ENCODE measurements at places on chromosomes 3 and 15.

- DNase-seq, result no peak
Measured at GRCh38 chr3:2154621-2155020, 56.0 kb downstream of the CNTN4 start.

DNA sequence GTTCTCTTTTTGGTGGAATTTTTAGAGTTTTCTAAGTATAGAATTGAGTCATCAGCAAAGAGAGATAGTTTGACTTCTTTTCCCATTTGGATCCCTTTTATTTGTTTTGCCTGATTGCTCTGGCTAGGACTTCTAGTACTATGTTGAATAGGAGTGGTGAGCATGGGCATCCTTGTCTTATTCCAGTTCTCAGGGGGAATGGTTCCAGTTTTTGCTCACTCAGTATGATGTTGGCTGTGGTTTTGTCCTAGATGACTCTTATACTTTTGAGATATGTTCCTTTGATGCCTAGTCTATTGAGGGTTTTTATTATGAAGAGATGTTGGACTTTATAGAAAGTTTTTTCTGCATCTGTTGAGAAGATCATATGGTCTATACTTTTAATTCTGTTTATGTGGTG, 72.5 kb downstream of the TNFAIP8L3 start:
- DNase-seq, result no peak

- no peak for DNase-seq
Measured at GRCh38 chr3:56940976-56941375, 119.5 kb upstream of the SPATA12 start.

DNA sequence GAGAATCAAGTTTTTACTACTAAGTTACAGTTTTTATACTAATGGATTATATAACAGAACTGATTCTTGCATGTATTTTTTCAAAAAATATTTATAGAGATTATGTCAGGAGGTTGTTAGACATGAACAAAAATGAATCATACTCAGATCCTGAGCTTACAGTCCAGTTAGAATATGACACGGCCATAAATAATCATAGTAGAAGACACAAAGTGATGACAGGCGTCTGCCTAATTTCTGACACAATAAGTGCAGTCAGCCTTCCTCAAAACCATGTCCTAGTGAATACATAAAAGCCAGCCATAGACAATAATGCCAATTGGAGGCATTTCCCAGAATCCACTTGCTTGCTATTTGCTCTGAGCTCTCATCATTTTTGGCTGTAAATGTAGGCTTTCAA, 81.7 kb upstream of the POU1F1 start:
- DNase-seq, result no peak

DNA sequence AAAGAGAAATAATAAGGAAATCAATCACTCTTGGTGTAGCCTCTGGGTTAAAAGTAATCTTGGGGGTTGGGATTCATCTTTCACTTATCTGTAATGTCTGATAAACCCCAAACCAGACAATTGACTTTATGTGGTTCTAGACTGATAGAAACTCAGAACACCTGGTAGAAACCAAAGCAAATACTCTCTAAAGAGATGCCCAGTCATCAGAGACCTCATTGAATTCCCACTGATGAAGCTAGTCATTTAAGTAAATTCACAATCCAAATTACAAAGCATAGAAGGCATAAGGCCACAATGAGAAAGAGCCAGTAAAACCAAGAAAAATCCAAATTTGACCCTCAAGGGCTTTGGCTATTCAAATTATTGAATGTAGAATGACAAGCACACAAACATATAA, 250.6 kb downstream of the MBNL1 start:
- DNase-seq, result no peak

GRCh38 chr15:29669823-29670222, 152.4 kb downstream of the TJP1 start:
- no peak for DNase-seq

DNA sequence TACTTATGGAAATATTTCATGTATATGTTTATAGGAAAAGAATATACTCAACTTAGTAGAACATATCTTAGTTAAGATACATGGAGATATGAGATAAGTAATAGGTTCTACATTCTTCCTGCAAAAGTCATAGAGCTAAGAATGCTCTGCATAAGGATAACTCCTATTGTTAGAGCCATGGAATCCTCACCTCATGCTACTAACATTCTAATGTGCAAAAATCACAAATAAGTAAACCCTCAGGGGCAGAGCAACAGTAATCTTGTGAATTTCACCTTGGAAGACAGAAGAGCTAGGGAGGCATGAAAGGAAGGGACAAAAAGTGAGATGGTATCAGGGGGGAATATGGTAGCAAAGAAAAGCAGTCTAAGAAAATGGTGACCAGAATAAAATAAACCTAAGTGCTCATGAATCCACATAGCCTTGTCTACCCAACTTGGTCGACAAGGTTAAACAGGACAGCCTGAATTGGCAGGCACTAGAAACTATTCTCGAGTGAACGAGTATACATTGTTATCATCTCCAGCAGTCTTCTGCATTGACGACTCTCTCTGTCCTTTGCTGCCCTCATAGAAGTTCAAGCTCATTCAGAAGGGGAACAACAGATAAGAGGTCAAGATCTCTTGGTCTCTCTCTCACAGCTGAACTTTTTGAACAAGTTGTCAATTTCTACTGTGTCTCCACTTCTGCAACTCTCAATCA, 52.8 kb downstream of the XRN1 start:
- DNase-seq, result no peak

DNA sequence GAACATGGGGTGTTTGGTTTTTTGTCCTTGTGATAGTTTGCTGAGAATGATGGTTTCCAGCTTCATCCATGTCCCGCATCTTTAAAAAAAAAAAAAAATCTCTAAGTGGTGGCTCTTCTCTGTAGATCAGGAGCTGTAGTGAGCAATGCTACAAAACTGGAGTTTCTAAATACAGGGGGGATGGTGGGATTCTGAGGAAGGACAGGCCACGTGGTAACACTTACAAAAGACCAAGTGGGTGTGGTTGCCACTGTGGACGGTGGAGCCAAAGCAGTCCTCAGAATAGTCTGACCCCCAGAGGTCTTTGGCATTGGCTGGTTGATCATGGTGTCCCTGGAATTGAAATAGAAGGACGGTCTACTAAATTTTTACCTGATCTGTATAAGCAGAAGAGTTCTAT, 7.7 kb downstream of the CCRL2 start:
- DNase-seq, result no peak

DNA sequence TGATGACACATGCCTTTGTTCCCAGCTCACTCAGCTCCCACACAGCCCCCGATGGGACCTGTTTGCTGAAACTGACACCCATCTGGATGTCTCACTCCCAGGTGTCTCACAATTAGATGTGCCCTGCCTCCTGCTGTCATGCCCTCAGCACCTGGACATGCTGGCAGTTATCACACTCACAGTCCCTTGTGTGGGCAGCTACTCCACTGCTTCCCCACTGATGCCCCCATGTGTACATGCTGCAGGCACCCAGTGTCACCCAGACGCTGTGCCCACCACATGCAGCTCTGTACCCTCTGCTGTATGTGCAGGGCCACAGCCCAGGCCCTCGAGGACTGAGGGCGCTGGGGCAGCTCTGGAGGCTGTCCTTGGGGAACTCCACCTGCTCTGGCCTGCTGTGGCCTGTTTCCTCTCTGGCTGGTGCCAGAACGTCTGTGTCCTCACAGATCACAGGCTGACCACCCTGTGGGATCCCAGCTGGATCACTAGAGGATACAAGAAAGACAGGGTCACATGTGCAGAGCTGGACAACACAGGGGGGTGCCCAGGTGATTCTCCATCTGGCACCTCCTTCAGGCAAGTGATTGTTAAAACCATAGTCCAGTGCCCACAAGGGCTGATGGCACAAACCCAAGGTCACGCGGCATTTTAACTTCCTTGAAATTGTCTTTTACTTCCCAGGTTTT, 14.0 kb downstream of the C3orf22 start:
- no peak for DNase-seq

GRCh38 chr3:152558386-152558785, 276.5 kb upstream of the P2RY1 start:
- DNase-seq, result no peak

DNA sequence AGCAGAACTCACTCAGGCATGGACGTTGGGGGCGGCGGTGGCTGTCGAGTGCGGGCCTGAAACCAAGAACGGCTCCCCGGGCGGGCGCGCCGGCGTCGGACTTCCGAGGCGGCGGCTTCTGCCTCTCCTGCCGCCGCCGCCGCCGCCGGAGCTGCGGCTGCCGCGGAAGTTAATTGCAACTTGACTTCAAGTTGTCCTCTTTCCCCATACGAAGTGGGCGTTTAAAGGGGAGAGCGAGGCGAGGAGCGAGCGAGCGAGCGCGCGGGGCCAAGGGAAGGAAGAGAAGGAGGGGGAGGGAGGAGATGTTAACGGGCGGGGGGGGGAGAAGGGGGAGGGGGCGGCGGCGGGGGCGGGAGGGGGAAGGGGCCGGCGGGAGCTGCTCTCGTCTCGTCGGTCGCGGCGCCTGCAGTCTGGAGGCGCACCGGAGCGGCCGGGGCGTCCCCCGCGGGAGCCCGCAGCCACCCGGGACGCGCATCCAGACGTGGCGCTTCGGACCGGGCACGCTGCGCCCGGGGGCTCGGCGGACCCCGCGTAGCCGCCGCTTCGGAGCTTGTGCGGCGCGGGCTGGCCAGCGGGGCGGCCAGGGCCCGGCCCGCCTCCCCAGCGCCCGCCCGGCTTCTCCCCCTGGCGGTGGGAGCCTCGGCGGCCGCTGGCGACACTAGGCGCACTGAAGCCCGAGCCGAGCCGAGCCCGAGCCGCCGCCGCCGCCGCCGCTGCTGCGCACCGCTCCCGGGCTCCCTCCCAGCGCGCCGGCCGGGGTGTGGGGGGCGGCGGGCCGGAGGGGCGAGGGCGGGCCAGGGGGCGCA, 19.7 kb upstream of the SATB1 start:
- peak; percentile 68 for DNase-seq

DNA sequence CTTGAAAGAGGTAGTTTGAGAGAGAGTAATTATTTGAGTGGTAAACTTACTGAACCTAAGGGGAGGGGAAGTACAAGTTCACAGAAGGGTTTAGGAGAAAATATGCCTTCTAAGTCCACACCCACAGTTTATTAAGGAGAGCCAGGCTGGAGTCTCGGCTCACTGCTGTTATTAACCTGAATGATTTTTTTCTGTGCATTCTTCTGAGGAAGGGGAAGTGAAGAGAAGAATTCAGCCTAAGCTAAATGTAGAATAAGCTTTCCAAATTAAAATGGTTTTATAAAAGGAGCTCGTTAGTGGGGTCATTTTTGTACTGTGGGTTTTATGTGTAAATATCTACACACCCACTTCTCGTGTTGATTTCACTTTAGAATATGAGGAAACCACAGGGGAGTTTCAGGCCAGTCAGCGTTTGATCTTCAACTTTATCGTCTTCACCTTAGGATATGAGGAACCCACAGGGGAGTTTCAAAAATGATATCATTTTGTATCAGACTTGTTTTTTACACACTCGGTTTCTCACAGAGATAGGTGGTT, 1.5 kb downstream of the WHAMM start:
- DNase-seq, result no peak

GRCh38 chr3:37503856-37504255, 329.5 kb upstream of the LRRFIP2 start:
- DNase-seq, result no peak

Measured in activated T-helper 1 cell treated with anti-CD3 and anti-CD28 coated beads, Interleukin-2, amount 50 U/mL, for 16 hours (primary cell).